ENCODE measurements at places on chromosomes 2 and 18. TPM values are rescaled to one million over a fixed set of nuclear protein-coding genes. Genes with fewer than 3 reads are reported as not detected.

The FAM237A gene
- total RNA-seq: not detected

The ELOA2 gene
- not detected for total RNA-seq

The RTP5 gene
- total RNA-seq: not detected

The PLCL1 gene
- total RNA-seq: not detected

The DCDC2C gene
- 0.54 TPM for total RNA-seq

The EVA1A gene
- 18.2 TPM for total RNA-seq

The FIGN gene
- total RNA-seq: 1.7 TPM

The CPLX4 gene
- not detected for total RNA-seq

The MYCN gene
- not detected for total RNA-seq

The PKDCC gene
- 18.8 TPM for total RNA-seq

The LGALSL gene
- 10.5 TPM for total RNA-seq

The CDKL4 gene
- total RNA-seq: not detected

The GALNT5 gene
- 2.1 TPM for total RNA-seq

The UGT1A8 gene
- total RNA-seq: not detected

The TMEM37 gene
- total RNA-seq: 2.7 TPM

The RABL2A gene
- total RNA-seq: 9.7 TPM

The GRHL1 gene
- total RNA-seq: 1.2 TPM

The CYBRD1 gene
- 35.6 TPM for total RNA-seq

The IL36G gene
- total RNA-seq: not detected

The SCYGR4 gene
- total RNA-seq: not detected

The HTR2B gene
- not detected for total RNA-seq

The NDUFS1 gene
- total RNA-seq: 63.3 TPM

The RAB31 gene
- 22.1 TPM for total RNA-seq

The GLI2 gene
- total RNA-seq: 26.5 TPM

The C2orf49 gene
- 14.2 TPM for total RNA-seq

The CNGA3 gene
- total RNA-seq: 0.06 TPM

The GNLY gene
- not detected for total RNA-seq

The ABCB11 gene
- total RNA-seq: not detected

The MEP1B gene
- 0.06 TPM for total RNA-seq

The TRPM8 gene
- total RNA-seq: 0.13 TPM

The KIF5C gene
- 0.42 TPM for total RNA-seq

The SLC39A10 gene
- total RNA-seq: 21.0 TPM

The NEURL3 gene
- total RNA-seq: 1.6 TPM

The CLEC4F gene
- not detected for total RNA-seq

The TRMT61B gene
- 11.9 TPM for total RNA-seq

The POTEC gene
- total RNA-seq: not detected

Data from A549 treated with RU486 at 1 μM for 4 hours (cell line).